ENCODE measurements at places on chromosomes 3 and 15. TPM values are rescaled to one million over a fixed set of nuclear protein-coding genes. Genes with fewer than 3 reads are reported as not detected.

CYP1A2 gene
- not detected for total RNA-seq

LAMB2 gene
- 1,026 TPM for total RNA-seq

GOLGA8S gene
- total RNA-seq = under 0.01 TPM

GOLGA8J gene
- total RNA-seq = not detected

CMC1 gene
- total RNA-seq = 5.4 TPM
